ENCODE measurements at places on chromosomes 6 and 20.

- no peak for DNase-seq
These were observed 121.2 kb downstream of the THBS2 start for GRCh38 chr6:169132352-169132940.

GRCh38 chr6:52588087-52588709 lies 11.3 kb upstream of the TRAM2 start:
- DNase-seq, result no peak

DNA sequence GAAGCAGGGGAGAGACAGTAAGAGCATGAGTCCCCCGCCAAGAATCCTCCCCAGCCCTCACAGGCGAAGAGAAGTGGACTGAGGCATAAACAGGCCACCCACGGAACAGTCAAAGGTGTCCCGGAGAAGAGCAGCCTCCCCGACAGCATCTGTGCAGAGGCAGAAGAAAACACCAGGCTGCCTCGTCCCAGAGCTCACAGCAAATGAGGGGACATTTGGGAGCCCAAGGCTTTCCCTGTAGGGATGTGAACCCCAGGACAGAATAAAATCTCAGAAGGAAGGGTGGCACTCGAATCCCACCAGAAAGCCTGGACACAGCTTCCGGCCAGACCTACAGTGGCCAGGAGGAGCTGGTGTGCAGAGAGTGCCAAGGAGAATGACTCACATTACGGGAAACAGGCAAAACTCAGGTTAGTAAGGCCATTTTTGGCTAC lies 90.4 kb downstream of the DLL1 start:
- peak; percentile 52 for DNase-seq

DNA sequence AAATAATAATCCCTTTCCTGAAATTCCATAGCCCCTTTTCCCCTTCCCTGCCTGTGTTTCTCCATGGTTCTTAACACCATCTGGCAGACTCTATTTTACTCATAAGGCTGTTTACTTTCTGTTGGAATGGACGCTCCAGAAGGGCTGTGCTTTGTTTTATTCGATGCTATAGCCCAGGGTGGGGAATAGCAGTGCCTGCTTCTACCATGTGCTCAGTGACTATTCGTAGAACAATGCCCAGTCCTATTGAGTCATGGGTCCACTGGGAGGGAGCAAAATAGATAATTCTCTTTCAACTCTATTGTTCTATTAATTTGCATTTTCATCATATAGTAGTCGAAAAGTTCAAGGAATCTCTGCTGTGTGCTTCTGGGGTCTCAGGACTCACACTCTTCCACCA lies 565.1 kb downstream of the C6orf118 start:
- no peak for DNase-seq

GRCh38 chr6:125547381-125547780 lies 202.1 kb upstream of the HEY2 start:
- DNase-seq, result no peak

GRCh38 chr20:46267108-46268105 lies 40.9 kb downstream of the CDH22 start:
- DNase-seq, result no peak

DNA sequence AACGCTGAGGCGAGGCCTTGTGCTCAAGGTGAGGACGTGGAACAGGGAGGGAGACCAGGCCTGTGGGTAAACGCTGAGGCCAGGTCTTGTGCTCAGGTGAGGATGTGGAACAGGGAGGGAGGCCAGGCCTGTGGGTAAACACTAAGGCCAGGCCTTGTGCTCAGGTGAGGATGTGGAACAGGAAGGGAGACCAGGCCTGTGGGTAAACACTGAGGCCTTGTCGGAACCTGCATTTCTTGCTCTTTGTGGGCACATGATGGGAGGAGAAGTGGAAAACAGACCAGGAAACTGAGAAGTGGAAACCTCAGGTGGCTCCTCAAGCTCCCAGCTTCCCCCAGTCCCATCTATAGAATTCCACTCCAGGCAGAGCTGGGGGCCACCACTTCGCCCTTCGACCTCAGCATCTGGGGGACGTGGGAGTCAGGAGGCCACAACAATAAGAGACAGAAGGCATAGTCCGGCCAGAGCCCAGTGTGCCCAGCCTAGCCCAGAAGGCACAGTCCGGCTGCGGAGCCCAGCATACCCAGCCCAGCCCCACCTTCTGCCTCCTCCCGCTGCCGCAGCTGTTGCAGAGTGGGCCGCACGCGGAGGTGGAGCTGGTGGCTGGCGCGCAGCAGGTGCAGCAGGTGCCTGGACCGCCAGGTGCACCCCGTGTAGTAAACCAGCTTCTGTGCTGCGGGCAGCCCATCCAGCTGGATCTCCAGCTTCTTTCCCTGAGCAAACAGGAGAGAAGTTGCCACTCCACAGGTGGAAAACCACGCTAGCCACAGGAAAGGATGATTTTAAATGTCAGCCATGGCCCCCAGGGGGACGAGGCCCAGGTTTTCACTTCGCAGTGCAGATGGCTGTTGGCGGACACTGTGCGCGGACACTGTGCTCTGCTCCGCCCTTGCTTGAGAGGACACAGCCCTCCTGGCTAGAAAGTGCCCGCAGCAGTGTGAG lies 17.5 kb downstream of the FRMD1 start:
- DNase-seq, result no peak

GRCh38 chr20:2643708-2644107 lies 8.7 kb upstream of the NOP56 start:
- no peak for DNase-seq

- DNase-seq, result no peak
These were observed 41.2 kb downstream of the TRAF3IP2 start for GRCh38 chr6:111564482-111564945.

DNA sequence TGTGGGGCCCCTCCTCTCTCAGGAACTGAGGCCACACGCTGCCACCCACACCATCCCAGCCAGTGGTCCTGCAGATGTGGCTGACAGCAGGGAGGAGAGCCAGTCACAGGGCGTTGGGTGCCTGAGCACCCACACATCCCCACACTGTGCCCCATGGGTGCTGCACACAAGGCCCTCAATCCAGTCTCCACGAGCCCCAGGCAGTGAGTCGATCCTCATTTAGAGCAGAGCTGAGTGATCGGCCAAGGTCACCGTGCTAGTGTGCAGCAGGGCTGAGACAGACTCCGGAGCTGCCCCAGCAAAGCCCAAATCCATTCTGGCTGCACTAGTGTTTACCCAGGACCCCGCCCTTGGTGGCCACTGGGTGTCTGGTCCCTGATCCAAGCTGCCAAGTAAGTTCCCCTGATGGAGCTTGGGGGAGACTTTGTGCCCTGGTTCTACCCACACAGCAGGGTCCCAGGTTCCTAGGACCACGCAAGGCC lies 9.0 kb downstream of the C20orf203 start:
- DNase-seq, result no peak

DNA sequence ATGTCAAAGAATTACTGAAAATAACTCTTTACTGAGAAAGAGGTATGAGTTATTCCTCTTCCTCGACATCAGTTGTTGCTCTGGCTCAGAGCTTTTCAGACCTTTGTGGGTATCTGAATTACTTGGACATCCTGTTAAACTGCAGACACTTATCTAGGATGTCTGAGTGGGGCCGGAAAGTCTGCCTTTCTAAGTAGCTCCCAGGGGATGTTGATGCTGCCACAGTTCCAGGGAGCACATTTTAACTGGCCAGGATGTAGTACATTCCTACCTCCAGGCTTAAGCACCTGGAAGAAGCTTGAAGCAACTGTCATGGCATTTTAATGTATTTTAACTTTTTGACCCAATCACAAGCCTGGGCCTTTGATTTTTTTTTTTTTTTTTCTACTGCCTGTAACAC lies 265.8 kb upstream of the PLCB4 start:
- DNase-seq, result no peak

- no peak for DNase-seq
These were observed 40.3 kb downstream of the AKAP7 start for GRCh38 chr6:131175564-131175963.

DNA sequence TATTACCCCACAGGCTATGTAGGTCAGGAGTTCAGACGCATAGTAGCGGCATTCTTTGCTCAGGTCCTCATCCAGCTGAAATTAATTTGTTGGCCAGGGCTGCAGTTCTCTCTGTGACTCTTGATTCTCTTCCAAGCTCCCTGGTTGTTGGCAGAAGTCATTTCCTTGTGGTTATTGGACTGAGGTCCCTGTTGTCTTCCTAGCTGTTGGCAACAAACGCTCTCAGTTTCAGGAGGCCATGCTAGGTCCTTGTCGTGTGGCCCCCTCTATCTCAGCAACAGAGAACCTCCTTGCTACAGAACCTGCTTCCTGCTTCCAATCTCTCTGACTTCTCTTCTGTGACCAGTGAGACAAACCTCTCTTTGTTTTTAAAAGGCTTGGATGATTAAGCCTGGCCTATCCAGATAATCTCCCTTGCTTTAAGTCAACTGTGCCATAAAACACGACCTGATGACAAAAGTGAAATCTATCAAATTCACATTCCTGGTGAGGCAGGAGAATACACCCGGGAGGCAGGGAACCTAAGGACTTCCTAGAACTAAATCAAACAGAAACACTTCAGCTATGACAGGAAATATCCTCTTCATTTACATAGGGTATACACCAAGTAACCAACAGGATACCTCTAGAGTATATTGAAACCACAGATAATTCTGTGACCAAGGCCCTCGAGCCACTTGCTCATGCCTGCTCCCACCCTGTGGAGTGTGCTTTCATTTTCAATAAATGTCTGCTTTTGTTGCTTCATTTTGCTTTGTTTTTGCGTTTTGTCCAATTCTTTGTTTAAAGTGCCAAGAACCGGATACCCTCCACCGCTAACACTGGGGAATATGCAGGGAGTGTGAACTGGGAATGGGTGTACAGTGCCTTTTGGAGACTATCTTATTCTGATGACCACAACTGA lies 196.0 kb downstream of the BTBD3 start:
- DNase-seq, result no peak

GRCh38 chr6:88840796-88841539 lies 122.5 kb downstream of the RNGTT start:
- no peak for DNase-seq

DNA sequence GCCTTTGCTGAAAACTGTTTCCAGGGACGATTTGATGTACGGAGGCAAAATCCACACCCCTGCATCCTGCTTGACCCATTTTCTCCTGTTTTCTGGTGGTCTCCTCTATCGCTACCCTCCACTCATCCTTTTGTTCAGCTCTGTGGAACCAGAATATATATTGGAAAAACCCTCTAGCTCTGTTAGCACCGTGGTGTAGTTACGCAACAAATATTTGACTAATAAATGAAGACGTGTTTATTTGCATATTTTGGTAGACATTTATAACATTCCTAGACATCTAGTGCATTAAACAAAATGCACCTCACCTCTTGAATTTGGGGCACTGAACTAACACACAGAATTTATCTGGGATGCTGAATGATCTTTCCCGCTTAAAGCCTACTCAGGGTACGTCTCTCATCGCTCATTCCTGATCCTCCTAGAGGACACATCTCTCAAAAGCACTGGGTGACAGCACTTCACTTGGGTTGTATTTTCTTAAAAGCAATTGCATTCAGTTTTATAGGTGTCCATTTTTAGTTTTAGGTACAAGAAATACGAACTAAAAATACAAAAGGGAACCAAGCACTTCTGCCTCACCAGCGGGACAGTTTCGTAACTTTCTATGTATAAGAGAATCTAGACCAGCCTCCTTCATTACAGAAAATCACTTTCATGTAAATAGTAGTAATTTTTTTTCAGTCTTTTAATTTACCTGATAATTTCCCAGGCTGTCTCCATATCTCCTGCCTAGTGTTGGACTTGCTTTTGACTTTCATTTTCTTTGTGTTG lies 59.2 kb downstream of the SNRNP48 start:
- no peak for DNase-seq

DNA sequence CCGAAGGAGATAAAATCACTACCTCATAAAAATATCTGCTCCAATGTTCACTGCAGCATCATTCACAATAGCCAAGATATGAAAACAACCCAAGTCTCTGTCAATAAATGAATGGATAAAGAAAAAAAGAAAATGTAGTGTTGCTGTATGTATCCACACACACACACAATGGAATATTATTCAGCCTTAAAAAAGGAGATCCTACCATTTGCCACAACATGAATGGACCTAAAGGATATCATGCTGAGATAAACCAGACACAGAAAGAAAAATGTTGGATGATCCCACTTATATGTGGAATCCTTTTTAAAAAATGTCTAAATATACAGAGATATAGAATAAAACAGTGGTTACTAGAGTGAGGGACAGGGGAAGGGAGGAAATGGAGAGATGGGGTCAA lies 192.2 kb upstream of the TAB2 start:
- DNase-seq, result no peak

GRCh38 chr6:41654151-41654697 lies 16.0 kb downstream of the MDFI start:
- no peak for DNase-seq

DNA sequence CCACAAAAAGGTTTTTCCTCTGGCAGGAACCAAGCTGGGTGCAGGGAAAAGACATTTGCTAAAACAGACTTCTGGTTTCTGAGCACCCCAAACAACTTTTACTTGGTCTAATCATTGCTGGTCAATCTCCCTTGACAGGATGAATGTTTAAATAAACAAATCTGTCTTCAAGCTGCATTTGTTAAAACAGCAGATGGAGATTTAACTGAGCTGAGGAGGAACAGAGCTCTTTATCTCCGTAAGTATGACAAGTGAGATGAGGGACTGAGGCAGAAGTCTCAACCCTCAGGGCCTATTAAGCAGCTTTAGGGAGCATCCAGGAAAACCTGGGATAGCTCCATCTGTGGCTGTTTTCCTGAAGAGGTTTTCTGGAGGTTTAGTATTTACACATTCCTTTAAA lies 40.6 kb downstream of the NINL start:
- no peak for DNase-seq

DNA sequence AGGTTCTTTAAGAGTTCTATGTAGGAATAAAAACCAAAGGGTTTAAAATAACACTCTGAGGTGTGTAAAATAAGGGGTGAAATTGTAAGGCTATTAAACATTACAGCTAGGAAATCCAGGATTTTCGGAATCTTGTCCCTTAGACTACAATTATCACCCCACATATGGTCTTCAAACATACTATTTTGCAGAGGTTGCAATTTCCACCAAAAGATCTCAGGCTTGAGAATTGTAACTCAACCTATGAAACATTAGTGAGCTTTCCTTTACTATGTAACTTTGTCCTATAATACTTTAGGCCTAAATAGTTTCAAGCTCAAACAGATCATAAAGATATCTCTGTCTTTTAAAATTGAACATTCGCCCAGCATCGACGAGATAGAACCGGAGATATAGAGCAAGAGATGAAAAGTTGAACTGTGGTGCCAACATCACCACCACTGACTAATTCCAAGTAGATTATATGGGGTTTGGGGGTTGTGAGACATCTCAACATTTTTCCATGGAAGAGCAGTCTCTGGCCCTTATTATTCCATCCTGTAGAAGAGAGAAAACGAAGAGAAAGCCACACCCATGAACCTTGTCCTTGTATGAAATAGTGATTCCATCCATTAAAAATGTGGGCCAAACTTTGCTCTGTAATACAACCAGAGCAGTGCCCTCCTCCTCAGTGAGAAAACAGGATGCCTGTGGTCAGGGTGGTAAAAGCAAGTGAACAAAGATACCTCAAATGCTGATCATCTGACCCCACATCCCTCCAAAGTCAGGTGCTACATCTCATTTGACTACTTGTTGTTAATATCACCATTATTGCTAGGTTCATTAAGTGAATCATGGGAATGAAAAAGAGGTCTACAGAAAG lies 284.5 kb upstream of the GJE1 start:
- no peak for DNase-seq

- no peak for DNase-seq
These were observed 1.9 kb upstream of the AFDN start for GRCh38 chr6:167824591-167825331.

GRCh38 chr6:130132286-130132701 lies 90.5 kb downstream of the SAMD3 start:
- no peak for DNase-seq

GRCh38 chr6:7041511-7042026 lies 66.2 kb upstream of the RREB1 start:
- DNase-seq, result no peak

Measured in right atrium auricular region (tissue), 2 donors.